NCI-H2081 (cell line): ENCODE measurements at places on chromosomes 1 and 21.
A peak's percentile ranks its signal among the peaks of the same experiment; 100 is the strongest.

DNA sequence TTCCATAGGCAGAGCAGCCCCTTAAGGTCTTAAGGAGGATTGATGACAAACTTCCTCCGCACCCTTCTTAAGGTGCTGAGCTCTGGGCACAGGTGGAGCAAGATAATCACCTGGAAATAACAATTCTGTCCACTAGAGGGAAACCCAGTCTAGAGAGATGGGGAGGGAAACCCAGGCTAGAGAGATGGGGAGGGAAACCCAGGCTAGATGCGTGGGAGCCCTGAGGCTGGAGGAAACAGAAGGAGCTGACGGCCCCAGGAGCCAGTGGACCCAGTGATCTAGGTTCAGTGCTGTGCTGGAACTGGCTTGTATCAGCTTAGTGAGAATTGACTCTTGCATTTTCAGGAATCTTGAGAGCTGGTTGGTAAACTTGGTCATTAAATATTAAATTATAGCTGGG lies 17.8 kb upstream of the MYCL start:
- peak; percentile 80 for DNase-seq

GRCh38 chr1:72724951-72725861 lies 442.9 kb upstream of the NEGR1 start:
- DNase-seq, result no peak

- DNase-seq, result peak; percentile 18
These were observed 5.3 kb downstream of the HES2 start for GRCh38 chr1:6414443-6414844.

DNA sequence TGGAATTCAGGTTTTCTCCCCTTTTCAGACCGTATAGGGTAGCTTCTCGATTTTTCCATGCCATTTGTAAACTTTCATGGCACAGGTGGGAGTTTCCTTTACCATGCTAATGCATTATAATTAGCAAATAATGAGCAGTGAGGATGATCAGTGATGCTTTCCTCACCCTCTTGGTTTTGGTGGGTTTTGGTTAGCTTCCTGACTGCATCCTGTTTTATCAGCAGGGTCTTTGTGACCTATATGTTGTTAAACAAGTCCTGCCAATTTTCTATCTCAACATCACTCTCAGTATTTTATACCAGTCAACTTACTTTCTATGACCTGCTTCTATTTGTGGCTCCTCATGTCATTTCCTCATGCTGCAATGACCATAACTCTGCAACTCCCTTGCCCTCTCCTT lies 1345.1 kb downstream of the NCAM2 start:
- no peak for DNase-seq

- no peak for DNase-seq
These were observed 17.2 kb downstream of the DRAXIN start for GRCh38 chr1:11708554-11709350.

DNA sequence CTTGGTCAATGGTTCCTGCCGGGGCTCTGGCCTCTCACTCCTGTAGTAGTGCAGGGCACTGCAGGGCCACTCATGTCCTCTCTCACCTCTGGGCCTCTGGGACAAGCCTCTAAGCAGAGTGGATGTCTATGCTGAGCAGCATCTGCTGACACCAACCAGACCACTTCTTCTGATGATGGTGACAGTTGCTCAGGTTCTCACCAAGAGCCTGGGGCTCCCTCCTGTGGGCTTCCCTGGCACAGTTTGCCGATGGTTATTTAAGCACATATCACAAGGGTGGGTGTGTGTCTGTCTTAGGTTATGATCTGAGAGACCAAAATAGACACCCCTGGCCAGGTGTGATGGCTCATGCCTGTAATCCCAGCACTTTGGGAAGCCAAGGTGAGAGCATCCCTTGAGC lies 17.4 kb upstream of the GPR137B start:
- DNase-seq, result no peak

- no peak for DNase-seq
These were observed 735.4 kb downstream of the LTN1 start for GRCh38 chr21:28257276-28257675.

DNA sequence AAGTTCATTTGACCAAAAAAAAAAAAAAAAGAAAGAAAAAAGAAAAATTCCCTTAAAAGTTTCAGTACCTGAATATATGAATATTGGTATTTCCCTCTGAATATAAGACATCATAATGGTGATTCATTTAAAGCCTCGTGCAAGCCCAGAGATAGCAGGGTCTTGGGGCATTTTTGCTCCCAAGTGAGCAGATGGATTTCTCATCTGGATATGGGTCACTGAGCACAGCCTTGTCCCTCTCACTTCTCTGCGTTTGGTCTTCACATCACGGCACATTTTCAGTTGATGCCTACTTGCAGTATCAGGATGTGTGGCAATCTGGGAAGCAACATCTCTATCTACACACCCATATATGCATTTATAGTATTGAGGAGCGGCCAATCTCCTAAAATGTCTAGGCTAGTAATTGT lies 12.7 kb downstream of the CD58 start:
- DNase-seq, result no peak

DNA sequence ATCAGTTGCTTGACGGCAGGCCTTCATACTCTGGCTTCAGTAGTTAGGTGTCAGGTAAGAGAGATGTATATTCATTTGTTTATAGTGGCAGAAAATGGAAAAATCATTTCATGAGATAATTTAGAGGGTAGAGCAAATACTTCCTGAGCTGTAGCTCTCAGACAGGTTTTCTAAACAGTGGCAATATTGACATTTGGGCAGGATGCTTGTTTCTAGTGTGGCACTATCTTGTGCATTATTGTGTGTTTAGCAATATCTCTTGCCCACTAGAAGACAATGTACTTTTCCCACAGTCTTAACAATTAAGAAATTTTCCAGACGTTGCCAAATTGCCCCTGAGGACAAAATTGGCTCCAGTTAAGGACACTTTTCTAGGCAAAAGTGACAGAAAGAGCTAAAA lies 1143.1 kb downstream of the PLA2G4A start:
- no peak for DNase-seq

DNA sequence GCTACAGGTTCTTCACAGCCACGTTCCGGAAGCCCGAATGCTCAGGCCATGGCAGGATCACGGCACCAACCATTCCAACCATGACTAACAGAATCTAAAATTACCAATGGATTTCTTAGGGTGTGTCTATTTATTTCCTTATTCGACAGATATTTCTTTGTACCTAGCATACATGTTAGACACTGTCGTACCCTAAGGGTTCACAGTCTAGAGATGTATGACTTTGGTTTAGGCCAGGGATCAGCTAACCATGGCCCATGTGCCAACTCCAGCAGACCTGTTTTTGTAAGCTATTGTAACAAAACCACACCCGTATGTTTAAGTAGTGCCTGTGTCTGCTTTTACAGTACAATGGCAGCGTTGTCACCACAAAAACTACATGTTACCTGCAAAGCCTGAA lies 167.0 kb downstream of the NR5A2 start:
- no peak for DNase-seq

- no peak for DNase-seq
These were observed 330.6 kb downstream of the DSCAM start for GRCh38 chr21:40516335-40516734.

- no peak for DNase-seq
These were observed 16.7 kb upstream of the COL6A2 start for GRCh38 chr21:46081022-46081861.

- no peak for DNase-seq
These were observed 8.5 kb upstream of the MRPS15 start for GRCh38 chr1:36472656-36473055.

- no peak for DNase-seq
These were observed 56.9 kb upstream of the RGS1 start for GRCh38 chr1:192518700-192519099.

DNA sequence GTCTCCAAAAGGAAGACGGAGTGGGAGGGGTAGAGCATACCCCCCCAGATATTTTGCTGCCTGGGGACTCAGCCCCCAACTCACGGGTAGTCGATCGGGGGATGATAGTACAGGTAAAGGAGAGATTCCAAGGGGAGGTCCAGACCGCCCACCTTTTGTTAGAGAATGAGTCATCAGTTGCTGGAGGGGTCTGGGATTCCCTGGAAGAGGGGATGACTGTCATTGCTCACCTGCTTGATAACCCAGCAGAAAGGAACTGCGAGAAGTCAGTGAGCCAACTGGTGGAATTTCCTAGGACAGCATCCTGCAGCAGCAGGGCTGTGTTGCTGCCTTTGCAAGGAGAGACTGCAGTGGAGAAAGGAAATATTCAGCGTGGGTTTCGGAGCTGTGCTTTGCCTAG lies 64.4 kb downstream of the MACF1 start:
- no peak for DNase-seq

- no peak for DNase-seq
These were observed 520.5 kb downstream of the SMYD3 start for GRCh38 chr1:245986404-245987218.

- peak; percentile 56 for DNase-seq
These were observed 15.7 kb upstream of the EDEM3 start for GRCh38 chr1:184770181-184770979.

DNA sequence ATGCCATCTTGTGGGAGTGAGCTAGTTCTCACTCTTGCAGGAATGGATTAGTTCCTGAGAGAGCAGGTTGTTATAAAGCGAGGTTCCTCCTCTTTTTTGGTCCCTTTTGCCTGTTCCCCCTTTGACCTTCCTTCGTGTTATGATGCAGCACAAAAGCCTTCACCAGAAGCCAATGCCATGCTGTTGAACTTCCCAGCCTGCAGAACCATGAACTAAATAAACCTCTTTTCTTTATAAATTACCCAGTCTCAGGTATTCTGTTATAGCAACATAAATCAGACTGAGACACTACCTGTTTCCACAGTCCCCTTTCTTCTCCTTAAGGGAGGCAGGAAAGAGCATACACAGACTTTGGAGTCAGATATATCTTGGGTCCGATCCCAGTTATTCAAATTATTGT lies 25.6 kb downstream of the DISP3 start:
- DNase-seq, result no peak

DNA sequence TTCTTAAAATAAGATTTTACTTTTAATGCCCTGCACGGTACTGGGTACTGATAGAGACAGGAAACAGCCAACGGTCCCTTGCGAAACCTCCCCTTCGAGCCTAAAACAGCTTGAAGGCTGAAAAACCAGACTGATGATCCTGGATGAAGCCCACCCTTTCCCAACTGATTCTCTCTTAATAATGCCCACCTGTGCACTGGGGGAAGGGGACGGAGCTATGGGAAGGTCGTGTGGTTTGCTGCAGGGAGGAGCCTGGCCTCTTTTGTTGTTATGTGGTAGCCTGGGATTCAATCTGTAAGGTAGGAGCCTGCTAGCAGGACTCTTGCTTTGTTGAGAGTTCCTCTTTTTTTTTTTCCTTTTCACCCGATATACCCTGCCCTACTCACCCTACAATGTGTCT lies 25.6 kb downstream of the SAMSN1 start:
- DNase-seq, result no peak

- no peak for DNase-seq
These were observed 218.8 kb upstream of the TMPRSS15 start for GRCh38 chr21:18622383-18622782.

GRCh38 chr1:220213382-220213983 lies 58.8 kb downstream of the RAB3GAP2 start:
- no peak for DNase-seq

DNA sequence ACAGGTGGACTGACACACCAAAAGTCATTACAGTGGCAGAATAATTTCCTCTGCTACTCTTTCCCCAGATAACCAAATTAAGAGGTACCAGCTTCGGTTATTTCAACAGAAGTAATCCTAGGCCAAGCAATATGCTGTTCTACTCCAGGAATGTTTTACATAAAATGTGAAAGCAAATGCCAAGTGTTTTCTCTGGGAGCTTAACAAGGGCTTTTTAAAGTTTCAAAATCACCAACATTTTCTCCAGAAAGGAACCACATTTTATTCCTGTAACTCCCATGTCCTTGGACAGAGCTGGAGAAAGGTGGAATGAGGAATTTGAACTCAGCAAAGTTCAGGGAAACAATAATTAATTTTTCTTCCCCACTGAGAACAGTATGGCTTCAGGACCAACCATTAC lies 27.2 kb downstream of the CNN3 start:
- DNase-seq, result no peak

GRCh38 chr1:1176931-1177330 lies 3.3 kb downstream of the TTLL10 start:
- DNase-seq, result no peak

DNA sequence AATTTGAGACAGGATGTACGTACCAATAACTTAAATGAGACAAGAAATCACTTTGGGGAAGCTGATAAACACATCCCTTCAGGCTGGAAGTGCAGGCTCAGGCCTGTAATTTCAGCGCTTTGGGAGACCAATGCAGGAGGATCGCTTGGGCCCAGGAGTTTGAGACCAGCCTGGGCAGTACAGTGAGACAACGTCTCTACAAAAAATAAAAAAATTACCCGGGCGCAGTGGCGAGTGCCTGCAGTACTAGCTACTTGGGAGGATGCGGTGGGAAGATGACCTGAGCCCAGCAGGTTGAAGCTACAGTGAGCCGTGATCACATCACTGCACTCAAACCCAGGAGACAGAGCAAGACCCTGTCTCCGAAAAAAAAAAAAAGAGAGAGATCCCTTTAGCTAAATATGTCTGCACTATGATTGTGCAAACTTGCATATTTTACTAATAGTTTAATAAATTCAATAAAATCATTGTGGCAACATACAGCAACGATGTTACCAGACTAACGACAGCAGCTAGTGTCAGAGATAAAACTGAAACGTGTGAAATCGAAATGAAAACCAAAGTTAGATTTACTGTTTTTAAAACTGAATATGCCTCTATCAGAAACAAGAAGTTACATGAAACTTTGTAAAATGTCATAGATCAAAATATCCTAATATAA lies 54.7 kb downstream of the CD2 start:
- DNase-seq, result no peak

DNA sequence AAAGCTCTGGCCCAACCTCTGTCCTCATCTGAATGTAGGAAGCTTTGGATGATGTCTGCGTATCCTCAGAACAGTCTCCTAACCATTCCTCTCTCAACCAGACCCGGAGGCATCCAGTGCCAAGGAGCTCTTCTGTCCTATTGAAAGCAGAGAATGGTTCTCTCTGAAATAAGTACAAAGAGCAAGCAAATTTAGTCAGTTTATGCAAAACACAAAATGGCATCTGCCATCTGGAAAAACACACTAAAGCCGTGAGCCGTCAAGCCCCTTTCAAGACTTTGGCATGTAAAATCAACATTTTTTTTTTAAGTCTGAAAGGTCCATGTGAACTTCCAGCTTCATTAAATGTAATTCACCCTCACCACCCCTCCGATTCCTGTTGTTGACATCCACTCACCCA lies 21.7 kb upstream of the PROX1 start:
- DNase-seq, result no peak

- no peak for DNase-seq
These were observed 45.2 kb downstream of the LDLRAD2 start for GRCh38 chr1:21857142-21857839.

DNA sequence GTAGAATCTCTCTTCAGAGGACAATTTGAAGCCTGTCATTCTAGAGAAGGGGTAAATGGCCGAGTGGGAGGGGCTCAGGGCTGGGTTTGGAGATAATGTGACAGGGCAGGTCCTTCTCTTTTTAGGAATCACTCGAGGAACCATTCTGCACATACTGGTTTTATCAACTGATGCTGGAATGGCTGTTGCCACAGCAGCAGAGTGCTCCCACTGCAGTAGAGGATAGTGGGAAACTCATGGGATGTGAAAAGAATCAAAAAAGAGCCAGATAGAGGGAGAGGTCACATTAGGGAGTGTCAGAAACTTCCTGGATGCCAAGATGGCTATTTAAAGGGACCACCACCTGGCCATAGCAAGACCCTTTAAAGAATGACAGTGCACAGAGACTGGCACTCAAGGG lies 105.3 kb downstream of the NAV1 start:
- no peak for DNase-seq

- no peak for DNase-seq
These were observed 1.8 kb downstream of the CYB561D1 start for GRCh38 chr1:109495738-109496137.

GRCh38 chr1:198444792-198445191 lies 95.7 kb downstream of the ATP6V1G3 start:
- no peak for DNase-seq
